ENCODE measurements at places on chromosomes 2 and 18. TPM values are rescaled to one million over a fixed set of nuclear protein-coding genes. Genes with fewer than 3 reads are reported as not detected.

AGBL5 gene
- 14.1 TPM for total RNA-seq

CCDC141 gene
- total RNA-seq: 0.28 TPM

ANKRD30BL gene
- not detected for total RNA-seq

NT5DC4 gene
- not detected for total RNA-seq

B3GNT7 gene
- total RNA-seq: 5.5 TPM

LCT gene
- not detected for total RNA-seq
